SK-N-SH treated with all-trans-retinoic acid at 6 μM for 48 hours (cell line): ENCODE measurements at places on chromosomes 6 and 20.
A peak's percentile ranks its signal among the peaks of the same experiment; 100 is the strongest.

GRCh38 chr6:139852488-139853140, 478.2 kb upstream of the CITED2 start:
- ATAC-seq = no peak

DNA sequence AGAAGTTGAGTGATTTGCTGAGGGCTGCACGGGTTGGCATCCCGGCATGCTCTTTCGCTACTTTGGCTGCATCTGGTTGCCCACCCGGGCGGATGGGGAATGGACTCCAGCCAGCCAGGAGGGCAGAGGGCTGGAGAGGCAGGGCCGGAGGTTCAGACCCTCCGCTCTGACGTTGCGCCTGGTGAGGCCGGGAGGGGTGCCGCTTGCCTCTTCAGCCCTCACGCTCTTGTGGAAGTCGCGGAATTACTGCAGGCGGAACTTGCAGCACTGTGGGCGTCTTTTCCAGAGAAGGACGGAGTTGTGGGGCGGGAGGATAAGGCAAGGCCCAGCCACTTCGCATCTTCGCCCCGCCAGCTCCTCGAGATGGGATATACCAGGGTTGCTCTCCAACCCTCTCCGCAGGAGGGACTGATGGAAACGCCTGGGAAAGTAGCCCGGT, 656 bp downstream of the RTEL1 start:
- ATAC-seq = peak; percentile 48

DNA sequence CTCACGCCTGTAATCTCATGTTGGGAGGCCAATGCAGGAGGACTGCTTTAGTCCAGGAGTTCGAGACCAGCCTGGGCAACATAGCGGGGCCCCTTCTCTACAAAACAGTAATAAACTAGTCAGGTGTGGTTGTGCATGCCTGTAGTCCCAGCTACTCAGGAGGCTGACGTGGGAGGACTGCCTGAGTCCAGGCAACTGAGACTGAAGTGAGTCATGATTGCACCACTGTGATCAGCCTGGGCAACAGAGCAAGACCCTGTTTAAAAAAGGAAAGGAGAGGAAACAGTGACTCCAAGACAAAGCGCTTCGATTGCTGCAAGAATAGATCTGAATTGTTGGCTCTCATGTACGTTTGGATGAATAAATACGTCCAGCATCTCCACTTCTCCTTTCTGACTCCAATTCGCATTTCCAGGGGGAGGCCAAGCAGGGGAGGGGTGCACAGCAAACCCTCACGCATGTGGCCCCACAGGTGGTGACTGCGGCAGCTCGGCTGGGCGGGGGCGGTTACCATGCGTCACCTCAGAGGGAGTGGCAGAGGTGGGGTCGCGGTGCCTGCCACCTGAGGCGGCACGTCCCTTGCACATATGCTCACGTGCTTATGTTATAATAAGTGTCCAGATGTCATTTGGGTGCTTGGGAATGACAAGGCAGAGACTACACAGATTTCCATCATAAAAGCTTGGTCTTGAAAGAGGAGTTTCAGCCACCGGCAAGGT, 95.1 kb upstream of the MPC1 start:
- ATAC-seq = no peak

- ATAC-seq = no peak
Observed at GRCh38 chr20:50318710-50319109, 128.1 kb downstream of the CEBPB start.

- ATAC-seq = no peak
Observed at GRCh38 chr6:142118925-142119324, 13.8 kb upstream of the GJE1 start.
